ENCODE measurements at places on chromosomes 16 and 17.

DNA sequence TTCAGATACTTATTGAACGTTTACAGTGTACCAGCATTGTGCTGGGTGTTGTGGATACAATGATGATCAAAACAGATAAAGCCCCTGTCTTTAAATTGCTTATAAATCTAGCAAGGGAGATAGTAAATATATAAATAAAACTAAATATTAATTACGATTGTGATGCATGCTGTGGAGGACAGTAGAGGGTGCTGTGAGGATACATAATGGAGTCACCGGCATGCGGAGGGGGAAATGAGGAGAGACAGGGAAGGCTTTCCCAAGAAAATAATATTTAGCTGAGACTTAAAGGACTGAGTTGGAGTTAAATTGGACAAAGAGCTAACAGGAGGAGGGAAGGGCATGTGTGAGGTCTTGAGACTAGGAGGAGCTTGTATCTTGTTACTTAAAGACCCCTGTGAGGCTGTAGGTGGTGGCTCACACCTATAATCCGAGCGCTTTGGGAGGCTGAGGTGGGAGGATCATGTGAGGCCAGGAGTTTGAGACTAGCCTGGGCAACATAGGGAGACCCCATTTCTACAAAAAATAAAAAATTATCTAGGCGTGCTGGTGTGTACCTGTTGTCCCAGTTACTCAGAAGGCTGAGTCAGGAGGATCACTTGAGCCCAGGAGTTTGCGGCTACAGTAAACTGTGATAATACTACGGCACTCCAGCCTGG, 2.4 kb downstream of the DHRS7B start:
- peak; percentile 15 for DNase-seq

GRCh38 chr17:82121660-82122629, 23.9 kb upstream of the FASN start:
- no peak for DNase-seq

DNA sequence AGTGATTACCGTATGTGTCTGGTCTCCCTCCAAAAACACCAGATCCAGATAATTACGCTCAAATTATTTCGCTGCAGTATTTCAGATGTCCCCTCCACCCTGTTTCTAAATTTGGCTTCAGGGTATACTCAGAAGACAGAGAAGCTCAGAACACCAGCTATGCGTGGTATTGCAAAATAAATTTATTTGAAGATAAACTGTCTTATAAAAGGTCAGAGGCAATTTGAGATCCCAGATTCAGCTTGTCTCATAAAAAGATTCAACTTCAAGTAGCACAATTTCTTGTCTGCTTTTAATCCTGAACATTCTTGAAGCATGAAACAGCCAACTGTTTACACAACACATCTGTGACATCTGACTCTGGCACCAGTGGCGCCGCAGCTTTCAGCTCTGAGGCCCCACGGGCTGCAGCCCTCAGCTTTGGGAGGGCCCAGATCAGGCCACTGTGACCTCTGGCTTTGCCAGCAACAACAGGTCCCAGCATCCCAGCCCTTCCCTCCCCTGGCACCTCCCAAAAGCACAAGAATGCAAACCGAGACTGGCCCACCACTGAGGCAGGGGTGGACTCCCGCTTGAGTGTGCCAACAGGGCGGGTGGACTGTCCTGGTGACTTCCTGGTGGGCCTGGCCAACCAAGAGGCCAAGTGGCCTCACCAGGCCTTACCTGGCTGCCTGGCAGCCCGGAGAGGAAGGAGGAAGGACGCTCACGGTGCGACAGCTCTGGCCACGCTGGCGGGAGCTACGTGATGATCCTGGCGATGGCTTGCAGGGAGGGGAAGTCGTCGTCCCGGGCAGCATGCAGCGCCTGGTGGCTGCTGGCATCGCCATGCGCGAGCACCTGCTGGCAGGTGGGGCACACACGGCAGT, 8.0 kb downstream of the SYNGR3 start:
- no peak for DNase-seq

DNA sequence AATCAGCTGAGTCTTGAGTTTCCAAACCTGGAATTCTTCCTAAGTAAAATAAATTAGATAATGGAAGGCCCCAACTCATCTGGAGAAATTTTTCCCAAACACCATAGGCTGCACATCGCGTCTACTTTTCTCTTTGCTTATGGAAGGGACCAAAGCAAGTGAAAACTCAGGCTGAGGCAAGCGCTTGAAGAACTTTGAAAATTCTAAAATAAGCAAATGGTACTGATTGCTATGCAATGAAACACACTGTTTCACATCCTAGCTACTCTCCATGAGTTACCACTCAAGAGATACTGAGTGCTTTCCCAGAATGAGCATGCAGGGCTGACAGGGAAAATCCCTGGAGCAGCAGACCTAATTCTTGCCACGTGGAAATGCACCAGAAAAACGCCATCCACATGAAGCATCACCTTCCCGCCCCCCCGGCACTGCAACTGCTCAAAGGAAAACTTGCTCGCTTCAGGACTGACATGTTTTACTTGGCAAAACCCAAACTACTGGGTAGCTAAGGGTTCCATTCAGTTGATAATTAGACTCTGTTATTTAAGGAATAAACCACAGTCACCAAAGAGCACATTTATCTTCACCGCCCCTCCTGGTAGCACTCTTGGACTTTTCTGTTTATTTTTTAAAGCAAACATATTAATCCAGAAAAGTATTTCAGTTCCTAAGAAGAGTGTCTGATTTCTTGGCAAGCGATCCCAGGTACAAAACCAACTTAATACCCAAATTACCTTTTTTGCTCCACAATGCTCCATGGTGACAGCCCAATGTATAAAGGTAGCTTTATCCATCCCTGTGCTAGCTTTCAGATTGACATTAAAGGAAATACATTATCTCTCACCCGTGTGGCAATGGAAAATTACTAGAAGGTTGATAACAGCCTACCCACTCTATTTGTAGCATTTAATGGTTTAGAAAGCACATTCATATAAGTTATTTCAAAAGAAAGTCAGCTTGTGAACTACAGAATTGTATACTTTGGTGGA, 62.5 kb downstream of the WDR59 start:
- DNase-seq = no peak

- DNase-seq = peak; percentile 53
Measured at GRCh38 chr16:78183437-78184237, 84.2 kb downstream of the WWOX start.

DNA sequence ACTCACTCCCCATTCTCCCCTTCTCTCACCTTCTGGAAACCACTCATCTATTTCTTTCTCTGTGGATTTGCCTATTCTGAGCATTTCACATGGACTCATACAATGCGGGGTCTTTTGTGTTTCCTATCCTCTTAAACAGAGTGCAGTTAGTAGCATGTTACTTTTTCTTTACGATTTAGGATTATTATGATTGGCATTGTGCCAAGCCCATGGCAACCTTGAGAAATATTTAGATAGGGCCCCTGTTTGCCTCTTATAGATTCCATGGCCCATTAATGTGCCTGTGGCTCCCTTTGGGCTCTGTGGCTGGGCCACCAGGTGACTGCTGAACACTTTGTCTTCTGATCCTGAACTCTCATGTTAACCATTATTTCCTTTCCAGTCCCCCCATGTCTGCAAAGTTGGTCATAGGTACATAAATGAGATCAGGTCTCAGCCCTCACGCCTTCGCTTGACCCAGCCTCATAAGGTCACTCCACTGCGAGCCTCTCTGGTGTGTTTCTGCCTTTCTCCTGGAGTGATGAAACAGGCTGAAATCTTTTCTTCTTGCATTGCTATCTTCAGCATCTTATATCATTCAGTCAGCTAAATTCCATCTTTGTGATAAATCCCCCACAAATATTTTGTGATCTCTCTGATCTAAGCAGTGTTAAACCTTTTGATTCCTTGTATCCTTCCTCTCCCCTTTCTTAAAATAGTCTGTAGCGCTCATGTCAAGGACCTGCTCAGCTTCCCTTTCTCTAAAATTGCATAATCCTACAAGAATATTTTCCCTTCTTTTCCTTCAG, 44.0 kb downstream of the MYH3 start:
- no peak for DNase-seq

DNA sequence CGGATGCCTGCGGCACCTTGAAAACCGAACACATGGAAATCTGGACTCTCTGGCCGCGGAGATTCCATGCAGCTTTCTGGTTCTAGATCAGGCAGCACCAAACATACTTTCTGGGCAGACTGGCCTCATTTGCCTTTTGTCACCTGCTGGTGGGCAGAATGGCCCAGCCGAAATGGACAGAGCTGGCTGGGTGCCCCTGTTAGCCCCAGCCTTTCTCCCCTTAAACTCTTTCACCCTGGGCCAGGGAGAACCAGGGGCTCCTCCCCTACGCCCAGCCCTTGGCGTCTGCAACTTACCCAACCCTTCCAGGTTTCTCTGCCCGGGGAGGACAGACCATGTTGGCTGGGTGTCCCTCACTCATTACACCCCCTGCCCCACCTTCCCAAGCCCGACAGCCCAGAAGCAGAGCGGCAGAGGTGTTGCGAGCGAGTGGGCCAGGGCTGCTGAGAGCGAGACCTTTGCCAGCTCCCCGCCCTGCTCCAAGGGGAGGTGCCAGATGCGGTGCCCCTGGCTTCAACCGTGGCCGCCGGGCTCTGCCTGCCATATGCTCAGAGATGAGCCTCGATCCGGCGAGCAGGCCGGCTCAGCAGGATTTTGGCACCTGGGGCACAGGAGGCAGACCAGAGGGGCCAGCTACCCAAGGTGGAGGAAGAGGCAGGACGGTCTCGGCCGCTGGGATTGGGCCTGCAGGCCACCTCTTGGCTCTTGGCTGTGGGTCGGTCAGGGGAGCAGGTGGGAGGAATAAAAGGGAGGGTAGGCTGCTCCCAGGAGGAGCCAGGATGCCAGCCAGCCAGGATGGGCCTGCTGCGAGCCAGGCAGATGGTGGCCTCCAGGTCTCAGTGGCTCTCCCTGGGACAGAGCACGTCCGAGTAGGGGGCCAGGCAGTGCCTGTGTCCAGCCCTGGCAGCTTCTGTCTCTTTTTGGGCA, 191.3 kb downstream of the NTN1 start:
- DNase-seq = no peak

DNA sequence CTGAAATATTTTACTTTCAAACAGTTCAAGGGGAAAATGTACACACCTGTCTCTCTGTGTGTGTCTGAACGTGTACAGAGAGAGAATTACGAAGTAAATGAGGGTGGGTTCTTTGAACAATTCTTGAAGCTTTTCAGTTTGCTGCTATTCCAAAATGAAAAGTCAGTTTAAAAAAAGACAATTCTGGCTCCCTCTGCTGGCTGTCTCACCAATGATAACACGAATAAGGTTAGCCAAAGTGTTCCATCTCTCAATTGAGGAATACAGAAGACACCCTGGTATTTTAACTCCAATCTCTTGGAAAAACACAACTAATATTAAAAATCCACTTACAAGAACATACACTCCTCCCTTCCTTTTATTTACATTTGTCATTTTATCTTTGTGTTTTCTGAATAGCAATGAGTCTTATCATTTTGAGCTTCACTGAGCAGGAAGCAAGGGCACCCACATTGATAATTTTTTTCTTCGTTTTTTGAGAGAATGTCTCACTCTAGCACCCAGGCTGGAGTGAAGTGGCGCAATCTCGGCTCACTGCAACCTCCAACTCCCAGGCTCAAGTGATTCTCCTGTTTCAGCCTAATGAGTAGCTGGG, 20.5 kb downstream of the EFTUD2 start:
- DNase-seq = peak; percentile 31

DNA sequence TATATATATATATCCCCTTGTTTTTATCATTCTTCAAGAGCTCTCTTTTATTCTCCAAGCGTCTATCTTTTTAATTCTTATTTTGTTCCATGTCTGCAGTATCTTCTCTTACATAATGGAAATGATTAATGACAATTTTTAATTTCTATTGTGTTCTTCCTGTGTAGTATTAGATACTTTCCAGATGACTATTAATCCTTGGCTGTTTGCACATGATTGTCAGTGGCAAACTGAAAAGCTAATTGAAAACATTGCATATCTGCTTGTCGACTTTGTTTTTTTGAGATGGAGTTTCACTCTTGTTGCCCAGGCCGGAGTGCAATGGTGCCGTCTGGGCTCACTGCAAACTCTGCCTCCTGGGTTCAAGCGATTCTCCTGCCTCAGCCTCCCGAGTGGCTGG, 124.7 kb downstream of the BCAS3 start:
- no peak for DNase-seq

GRCh38 chr17:42686520-42687128, 4.3 kb downstream of the CNTNAP1 start:
- DNase-seq = no peak
